ENCODE measurements at places on chromosomes 16 and 17.
A peak's percentile ranks its signal among the peaks of the same experiment; 100 is the strongest.

DNA sequence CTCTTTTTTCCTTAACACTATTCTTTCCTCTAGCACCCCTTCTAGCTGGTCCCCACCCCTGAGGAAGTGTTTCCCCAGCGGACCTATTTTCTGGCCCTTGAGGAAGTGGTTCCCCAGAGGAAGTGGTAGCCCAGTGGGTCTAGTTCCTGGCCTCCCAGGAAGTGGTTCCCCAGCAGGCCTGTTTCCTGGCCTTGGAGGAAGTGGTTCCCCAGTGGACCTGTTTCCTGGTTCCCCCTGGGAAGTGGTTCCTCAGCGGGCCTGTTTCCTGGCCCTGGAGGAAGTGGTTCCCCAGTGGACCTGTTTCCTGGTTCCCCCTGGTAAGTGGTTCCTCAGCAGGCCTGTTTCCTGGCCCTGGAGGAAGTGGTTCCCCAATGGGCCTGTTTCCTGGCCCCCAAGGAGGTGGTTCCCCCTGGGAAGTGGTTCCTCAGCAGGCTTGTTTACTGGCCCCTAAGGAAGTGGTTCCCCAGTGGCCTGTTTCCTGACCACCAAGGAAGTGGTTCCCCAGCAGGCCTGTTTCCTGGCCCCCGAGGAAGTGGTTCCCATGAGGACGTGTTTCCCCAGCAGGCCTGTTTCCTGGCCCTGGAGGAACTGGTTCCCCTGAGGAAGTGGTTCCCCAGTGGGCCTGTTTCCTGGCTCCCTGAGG, 58.3 kb downstream of the NTN1 start:
- no peak for DNase-seq

GRCh38 chr17:35543856-35544255, 6.4 kb upstream of the SLFN12L start:
- DNase-seq: no peak

DNA sequence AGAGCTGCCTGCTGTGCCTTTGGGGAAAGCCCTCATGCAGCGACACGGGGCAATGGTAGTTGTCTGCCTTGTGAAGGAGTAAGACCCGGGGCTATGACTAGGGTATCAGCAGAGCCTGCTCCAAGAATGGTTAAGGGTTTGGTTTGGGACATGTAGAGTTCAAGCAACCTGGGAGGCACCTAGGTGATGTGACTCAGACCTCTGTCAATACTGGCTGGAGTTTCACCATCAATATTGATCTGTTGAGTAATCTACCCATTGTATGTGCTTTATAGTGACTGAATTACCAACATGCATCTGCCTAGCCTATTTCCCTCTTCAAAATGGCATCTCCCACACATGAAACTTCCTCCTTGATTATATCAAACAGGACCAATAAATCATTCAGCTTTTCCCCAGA, 398.4 kb upstream of the HSBP1 start:
- DNase-seq: no peak

- DNase-seq: no peak
Observed at GRCh38 chr16:85918436-85918835, 19.5 kb downstream of the IRF8 start.

DNA sequence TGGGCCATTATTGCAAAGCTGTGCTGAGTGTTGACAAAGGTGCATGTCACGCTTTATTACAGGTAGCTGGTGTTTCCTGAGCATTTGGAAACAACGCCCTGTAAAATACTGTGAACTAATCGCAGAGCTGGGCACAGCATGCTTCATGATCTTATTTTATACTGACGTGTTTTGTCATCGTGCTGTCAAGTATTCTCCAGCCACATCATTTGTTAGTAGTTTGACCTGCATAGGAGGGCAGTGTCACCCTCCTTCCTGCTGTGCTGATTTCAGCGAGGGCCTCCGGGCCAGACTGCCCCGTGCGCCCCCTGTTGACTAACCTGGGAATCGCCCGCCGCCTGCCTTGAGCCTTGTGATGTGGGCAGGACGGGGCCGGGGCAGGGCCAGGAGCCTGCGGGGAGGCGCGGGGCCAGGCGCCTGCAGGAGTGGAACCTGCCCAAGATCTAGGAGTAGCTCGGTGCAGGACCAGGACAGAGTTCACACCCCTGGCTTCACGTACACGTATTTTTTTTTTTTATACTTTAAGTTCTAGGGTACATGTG, 820.7 kb downstream of the KCNJ18 start:
- no peak for DNase-seq

DNA sequence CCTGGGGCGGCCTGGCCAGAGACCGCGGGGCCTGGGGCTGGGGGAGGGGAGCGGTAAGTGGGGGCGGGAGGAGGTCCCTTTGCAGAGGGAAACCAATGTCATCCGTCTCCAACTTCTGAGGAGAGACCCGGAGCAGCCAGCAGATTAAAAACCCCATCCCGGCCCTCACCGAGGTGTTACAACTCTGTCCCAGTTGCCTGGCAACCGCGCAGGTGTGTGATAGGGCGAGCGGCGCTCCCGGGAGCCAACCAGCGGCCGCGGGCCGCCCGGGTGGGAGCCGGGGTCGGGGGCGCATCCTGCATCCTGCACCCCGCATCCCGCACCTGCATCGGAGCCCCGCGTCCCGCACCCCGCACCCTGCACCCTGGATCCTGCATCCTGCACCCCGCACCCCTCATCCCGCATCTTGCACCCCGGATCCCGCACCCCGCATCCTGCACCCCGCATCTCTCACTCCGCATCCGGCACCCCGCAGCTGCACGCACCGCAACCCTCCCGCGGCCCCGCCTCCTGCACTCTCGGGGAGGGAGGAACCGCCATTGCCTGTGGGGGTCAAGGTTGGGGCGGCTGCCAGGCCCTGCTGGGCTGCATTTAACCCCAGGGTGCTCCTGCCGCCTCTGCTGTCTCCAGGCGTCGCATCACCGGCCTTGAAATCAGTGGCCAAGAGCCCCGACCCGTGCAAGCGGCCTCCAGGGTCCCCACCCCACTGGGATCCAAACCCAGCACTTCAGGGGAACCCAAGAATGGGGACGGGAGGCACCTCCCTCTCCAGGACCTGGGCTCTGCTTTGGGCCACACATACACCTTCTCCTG, 47.3 kb downstream of the RTN4RL1 start:
- no peak for DNase-seq

GRCh38 chr17:19641687-19642372, 6.7 kb upstream of the ALDH3A2 start:
- no peak for DNase-seq

GRCh38 chr17:40355804-40356758, 8.5 kb downstream of the GJD3 start:
- no peak for DNase-seq

- DNase-seq: peak; percentile 60
Observed at GRCh38 chr16:31460582-31461002, 1.3 kb downstream of the ARMC5 start.

DNA sequence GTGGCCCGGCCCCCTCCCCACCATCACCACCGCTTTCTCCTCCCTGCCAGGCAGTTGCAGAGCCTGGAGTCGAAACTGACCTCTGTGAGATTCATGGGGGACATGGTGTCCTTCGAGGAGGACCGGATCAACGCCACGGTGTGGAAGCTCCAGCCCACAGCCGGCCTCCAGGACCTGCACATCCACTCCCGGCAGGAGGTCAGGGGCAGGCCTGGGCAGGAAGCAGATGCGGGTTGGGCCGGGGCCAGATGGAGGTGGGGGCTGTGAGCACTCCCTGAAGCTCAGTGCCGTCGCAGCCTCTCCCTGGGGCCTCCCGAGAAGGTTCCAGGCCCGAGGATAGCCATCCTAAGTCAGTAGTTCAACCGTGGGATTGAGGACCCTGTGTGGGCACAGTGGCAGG, 14.2 kb upstream of the ADGRG3 start:
- no peak for DNase-seq

- DNase-seq: no peak
Observed at GRCh38 chr16:2819179-2819938, 2.3 kb downstream of the PRSS21 start.

DNA sequence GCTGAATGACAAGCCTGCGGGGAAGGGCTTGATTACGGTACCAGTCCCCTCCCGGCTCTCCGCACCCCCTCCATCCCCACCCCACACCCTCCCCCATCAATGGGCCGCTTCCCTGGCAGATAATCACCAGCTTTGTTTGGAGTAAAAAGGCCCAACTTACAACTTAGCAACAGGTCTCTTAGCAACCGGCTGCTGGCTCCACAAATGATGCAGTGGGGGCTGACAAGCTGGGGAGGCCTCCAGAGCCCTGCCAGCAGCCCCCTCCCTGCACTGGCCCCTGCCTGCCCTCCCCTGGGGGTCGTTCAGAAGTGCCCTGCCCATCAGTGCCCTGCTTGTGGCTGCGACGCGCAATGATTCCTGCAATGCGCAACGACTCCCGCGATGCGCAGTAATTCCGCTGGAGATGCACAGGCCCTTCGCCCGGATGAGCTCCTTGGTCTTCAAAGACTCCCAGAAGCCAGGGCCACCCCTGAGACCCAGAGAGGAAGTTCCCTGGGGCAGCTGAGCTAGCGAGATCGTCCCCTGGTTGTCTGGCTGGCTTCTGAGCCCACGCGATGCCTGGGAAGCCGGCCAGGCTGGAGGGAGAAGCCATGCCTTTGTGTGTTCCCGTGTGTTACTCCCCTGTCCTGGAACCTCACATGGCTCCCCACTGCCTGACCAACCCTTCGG, 23.3 kb downstream of the CPNE2 start:
- no peak for DNase-seq

GRCh38 chr17:64155751-64156544, 26.0 kb upstream of the ERN1 start:
- no peak for DNase-seq

GRCh38 chr16:10880594-10881452, 3.8 kb downstream of the CIITA start:
- DNase-seq: no peak

DNA sequence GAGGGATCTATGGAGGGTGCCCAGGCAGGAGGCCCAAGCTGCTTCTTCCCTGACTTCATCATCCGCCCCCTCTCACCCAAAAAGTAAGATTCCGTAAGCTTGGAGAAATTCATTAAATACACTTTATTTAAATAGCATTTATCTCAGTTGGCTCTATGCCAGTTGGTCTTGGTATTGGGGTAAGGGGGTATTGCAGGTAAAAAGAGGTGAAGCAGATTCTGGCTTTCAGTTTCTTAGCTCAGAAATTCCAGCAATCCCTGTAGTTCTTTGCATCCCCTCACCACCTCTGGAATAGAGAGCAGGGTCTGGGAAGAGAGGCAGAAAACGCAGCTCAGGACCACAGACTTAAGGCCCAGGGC, 750 bp upstream of the ALDOC start:
- no peak for DNase-seq

DNA sequence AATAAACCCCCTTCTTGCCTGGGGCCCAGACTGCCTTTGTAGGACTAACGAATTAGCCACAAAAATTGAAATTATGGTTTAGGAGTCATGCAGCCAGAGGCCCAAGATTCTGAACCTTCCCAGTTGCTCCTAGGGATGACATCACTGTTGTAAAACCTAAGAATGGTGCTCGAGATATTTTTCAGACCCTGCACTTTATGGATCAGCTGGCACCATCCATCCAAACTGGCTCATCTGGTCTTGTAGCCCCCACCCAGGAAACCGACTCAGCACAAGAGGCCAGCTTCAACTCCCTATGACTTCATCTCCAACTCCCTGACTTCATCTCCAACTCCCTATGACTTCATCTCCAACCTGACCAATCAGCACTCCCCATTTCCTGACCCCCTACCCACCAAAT, 10.9 kb upstream of the EVPL start:
- no peak for DNase-seq

GRCh38 chr16:56783344-56783743, 53.4 kb downstream of the NUP93 start:
- DNase-seq: no peak

GRCh38 chr17:36661047-36661666, 59.8 kb downstream of the MRM1 start:
- no peak for DNase-seq

GRCh38 chr16:2432801-2433505, 3.7 kb downstream of the CCNF start:
- no peak for DNase-seq

DNA sequence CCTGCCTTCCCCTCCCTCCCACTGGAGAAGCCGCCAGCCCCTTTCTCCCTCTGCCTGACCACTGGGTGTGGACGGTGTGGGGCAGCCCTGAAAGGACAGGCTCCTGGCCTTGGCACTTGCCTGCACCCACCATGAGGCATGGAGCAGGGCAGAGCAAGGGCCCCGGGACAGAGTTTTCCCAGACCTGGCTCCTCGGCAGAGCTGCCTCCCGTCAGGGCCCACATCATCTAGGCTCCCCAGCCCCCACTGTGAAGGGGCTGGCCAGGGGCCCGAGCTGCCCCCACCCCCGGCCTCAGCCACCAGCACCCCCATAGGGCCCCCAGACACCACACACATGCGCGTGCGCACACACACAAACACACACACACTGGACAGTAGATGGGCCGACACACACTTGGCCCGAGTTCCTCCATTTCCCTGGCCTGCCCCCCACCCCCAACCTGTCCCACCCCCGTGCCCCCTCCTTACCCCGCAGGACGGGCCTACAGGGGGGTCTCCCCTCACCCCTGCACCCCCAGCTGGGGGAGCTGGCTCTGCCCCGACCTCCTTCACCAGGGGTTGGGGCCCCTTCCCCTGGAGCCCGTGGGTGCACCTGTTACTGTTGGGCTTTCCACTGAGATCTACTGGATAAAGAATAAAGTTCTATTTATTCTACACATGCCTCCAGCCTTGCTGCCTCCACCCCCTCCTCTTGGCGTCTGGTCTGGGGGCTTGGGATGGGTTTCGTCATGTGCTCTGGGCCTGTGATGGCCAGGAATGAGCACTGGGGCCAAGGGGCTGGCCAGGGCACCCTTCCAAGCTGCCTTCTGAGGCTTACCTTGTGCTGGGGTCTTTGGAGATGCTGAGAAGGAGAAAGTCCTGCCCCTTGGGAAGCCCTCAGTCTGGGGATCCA, 7.3 kb downstream of the GJD3 start:
- no peak for DNase-seq

GRCh38 chr16:55009581-55009980, 78.9 kb downstream of the IRX5 start:
- no peak for DNase-seq

GRCh38 chr17:40345161-40345993, 19.2 kb downstream of the GJD3 start:
- no peak for DNase-seq

GRCh38 chr17:10394201-10394887, 21.5 kb upstream of the MYH13 start:
- no peak for DNase-seq

- DNase-seq: peak; percentile 38
Observed at GRCh38 chr17:76147211-76148014, 6.4 kb upstream of the FOXJ1 start.

DNA sequence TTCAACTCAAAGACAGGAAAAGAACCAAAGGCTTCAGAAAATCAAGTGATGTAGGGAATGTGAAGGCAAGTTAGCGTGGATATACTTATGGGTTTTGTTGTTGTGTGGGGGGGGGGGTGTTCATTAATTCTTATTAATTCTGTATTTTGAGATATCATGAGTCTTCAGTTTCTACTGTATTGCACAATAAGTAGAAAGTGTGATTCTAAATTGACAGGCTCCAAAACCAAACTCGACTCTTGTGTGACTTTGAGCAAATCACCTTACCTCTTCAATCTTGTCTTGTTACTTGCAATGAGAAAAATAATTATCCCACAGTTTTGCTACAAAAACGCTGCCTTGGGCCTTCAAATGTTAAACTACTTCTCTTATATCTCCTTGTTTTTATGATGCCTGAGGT, 453.9 kb upstream of the GOT2 start:
- no peak for DNase-seq
